Fibroblast of mammary gland (primary cell): ENCODE measurements at places on chromosomes 3 and 15.

- peak; percentile 41 for DNase-seq
Observed at GRCh38 chr3:94114666-94115065, 51.8 kb downstream of the NSUN3 start.

GRCh38 chr3:135007607-135008006, 212.5 kb downstream of the EPHB1 start:
- peak; percentile 6 for DNase-seq

- DNase-seq, result no peak
Observed at GRCh38 chr15:70265986-70266385, 168.3 kb upstream of the TLE3 start.

- peak; percentile 45 for DNase-seq
Observed at GRCh38 chr3:126746395-126747177, 42.5 kb downstream of the CHCHD6 start.

DNA sequence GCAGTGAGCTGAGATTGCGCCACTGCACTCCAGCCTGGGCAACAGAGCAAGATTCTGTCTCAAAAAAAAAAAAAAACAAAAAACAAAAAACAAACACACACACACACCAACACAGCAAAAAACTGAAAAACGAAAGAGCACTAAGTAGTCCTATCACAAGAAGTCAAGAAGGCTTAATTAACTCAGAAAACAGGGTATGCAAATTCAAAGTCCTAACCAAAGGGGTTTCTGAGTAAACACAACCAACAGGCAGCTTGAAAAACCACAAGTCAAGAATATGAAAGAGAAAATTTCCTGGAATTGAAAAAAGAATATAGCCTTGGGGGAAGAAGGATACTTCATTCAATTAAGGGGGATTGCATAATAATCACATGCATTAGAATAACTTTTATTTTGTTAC, 37.7 kb upstream of the PARP14 start:
- no peak for DNase-seq

DNA sequence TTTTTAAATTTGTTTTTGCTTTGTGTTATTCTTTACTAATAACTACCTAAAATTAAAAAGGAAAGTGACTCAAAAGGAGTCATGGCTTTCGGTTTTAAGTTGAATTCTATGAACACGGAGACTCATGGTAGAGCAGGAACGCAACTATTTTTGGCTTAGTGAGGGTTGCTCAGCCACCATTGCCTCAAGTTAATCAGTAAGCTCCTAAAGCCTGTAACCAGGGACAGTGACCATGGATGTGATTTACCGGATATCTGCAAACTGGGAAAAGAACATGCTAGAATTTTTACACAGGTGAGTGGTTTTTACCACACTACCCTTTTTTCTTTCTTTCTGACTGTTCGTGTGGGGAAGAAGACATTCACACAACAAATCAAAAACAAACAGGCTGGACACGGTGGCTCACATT, 11.8 kb downstream of the SLC12A8 start:
- no peak for DNase-seq

GRCh38 chr3:27712136-27713077, 9.7 kb downstream of the EOMES start:
- peak; percentile 74 for DNase-seq

DNA sequence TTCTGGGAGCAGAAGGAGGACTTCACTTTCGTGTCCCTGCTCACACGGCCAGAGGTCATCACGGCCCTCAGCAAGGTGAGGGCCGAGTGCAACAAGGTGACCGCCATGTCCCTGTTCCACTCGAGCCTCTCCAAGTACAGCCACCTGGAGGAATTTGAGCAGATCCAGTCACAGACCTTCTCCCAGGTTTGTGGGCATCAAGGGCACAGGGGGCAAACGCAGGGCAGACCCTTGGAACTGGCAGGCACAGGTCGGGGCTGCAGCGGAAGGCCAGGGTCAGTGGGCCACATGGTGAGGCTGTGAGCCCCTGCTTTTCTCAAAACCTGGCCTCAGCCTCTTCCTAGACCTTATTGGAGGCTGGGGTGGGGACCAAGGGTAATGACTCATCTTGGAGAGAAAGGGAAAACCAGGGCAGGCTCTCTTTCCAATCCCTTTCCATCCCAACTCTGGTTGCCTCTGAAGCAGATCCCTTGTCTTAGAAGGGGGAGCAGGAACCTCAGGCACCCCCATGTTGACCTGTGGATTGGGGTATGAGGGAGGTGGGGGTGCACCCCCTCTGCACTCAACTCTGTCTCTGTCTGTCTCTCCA, 29.5 kb downstream of the DNAH1 start:
- DNase-seq, result peak; percentile 31

DNA sequence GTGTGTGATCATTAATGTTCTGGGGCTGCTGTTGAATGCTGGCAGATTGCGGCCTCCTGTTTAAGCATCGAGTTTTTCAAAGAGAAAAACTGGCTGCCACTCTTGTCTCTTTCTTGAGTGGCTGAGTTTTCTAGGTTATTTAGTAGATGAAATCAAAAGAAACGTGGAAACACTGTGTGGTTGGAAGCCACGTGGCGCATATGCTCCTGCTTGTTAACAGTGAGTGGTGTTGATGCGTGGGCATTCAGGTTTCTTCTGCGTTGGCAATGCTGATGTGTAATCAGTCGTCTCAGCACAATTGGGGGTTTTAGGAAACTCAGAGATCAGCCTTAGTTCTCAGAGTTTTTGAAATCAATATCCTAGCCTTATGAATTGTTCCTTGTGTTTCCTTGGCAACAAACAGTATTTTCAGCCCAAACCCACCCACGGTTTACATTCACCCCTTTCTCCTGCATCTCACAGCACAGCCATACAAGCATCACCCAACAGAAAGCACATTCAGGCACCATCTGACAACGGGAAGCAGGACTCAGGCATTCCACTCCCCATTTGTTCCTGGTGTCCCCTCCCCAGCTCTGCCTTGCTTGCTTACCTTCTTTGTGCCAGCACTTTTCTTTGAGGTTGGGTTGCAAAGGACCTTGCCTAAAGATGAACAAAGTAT, 74.7 kb downstream of the SEC22A start:
- DNase-seq, result no peak

- DNase-seq, result peak; percentile 30
Observed at GRCh38 chr3:187223799-187224198, 26.5 kb downstream of the RTP1 start.

DNA sequence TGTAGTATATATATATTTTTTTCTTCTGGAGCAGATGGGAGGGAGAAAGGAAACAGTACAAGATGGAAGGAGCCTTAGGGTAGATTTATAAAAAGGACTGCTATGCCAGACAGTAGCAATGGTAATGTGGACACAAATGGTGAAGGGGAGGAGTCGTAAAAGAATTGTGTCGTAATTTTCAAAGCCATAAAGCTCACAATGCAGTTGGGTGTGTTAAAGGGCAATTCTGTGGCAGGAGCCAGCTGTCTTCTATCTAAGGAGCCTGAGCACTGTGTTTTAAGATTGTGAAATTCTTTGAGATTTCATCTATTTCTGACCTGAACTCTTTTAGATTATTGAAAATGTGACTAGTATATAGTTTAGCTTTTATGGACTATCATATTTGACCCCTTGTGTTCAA, 58.9 kb downstream of the CNOT10 start:
- DNase-seq, result peak; percentile 65

DNA sequence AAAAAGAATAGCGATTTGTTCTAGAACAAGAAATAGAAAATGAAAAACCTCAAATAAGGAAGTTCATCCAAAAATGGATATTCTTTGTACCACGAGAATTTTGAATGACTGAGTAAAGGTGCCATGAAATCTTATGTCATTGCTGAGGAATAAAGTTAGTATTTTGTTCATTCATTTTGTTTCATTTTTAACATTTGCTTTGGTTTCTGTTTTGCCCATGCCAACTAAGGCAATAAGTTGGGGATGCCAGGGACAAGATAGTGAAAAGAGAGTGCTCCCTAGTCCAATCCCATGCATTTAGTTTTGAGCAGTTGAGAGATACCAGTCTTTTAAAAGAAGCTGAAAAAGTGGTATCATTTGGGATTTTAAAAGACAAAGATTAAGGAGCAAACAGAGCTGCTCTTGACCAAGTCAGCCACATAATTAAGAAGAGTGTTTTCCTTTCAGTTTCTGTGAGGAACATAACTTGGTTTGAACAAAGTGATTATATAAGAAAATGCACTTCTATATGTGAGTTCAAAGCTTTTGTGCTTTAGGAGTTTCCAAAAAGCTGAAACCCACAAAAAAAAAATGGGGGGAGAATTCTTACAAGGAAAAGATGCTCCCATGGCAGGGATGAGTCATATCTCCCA, 201.4 kb downstream of the PLOD2 start:
- DNase-seq, result peak; percentile 28

DNA sequence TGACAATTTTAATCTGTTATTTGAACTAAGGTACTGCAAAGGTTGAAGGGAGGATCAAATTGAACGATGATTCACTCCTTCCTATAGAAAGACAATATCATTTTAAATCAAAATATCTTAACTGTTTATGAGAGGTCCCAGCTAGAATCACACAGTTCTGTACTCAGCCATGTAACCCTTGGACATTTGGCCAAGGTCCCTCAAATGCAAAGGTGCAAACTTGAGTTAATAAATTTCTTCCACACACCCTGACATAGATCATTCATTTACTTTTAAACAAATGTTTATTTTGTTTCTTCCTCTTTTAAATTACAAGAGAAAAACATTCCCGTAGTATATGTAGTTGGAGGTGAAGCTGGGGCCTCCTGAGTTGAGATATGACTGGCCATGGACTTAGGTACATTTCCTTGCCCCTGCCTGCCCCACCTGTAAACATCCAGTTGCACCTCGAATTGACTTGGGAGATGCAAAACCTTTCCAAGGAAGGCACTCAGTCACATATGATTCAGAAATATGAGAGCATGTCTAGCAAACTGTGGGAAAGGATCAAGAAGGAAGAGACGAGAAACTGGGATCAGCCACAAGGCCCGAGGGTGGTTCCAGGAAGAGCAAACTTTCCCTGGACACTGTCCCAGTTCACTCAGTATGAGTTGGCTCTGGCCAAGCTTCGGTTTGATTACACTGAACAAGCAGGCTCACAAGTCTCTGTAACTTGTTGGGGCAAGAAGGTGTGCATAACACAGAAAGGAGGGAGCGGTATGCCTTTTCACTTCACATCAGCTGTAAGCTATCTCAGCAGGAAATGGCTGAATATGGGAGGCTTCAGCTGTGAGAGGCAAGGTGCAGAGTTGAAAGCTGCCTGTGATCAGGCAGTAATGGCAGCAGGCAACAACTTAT, 6.7 kb downstream of the TNFSF10 start:
- peak; percentile 93 for DNase-seq

DNA sequence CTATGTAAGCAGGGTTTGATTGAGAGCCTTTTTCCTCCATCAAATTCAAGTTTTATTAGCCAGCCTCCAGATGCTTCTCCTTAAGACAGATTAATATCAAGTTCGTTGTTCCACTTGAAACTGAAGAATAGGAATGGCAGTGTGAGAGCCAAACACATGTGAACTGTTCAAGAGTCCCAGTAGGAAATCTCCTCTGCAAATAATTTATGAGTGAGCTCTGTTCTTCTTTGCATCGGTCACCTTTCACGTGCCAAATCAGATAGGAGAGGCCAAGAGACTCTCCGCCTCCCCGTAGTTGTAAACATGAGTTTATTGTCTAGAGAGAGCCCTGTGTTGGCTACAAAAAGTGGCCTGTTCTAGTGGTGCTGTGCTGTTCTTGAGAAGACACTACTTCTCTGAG, 372.1 kb upstream of the NR2F2 start:
- DNase-seq, result no peak
